Hippocampal formation (tissue), 2 donors: ENCODE measurements at places on chromosomes 12 and 14.

DNA sequence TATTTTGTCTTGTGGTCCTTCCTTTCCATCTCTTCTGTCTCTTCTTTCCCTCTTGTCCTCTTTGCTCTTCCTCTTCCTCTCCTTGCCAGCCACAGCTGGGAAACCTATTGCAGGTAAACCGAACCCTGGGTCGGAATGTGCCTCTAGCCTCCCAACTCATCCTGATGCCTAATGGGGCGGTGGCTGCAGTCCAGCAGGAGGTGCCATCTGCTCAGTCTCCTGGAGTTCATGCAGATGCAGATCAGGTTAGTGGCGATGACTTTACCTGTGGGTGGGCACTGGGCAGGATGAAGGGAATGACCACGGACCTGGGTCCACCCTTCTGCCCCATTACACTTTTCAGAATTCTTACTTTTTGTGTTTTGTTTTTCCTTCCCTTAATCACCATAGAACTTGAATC, 8.2 kb downstream of the PHC1 start:
- DNase-seq, result no peak

DNA sequence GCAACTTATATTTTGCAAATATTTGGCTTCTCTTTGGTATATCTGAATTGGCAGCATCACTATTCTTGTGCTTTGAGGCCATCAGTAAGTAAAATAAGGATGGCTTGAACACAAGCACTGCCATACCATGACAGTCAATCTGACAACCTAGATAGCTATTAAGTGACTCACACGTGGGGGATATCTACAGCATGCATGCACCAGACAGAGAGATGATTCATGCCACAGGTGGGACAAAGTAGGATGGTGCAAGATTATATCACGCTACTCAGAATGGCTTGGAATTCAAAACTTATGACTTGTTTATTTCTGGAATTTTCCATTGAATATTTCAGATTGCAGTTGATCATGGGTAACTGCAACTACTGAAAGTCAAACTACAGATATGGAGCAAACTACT, 675.6 kb upstream of the MDGA2 start:
- no peak for DNase-seq

DNA sequence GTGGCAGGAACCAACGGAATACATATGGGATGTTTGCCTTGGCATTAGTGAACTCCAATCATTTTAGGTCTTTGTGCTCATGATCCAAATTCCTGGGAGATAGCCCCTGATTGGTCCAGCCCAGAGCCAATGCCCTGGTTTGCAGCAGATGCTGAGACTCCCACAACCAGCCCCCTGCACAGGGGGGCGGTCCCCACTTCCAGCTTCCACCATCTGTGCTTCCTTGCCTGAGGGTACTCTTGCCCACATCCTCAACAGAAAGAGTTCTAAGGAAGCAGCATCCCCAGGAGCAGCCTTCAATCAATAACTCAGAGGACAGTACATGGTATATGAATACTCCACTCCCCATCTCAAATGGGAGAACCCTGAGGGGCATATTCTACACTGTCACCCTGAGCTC, 39.7 kb upstream of the FICD start:
- DNase-seq, result no peak

- DNase-seq, result no peak
Measured at GRCh38 chr14:65070471-65070976, 31.8 kb downstream of the MAX start.

DNA sequence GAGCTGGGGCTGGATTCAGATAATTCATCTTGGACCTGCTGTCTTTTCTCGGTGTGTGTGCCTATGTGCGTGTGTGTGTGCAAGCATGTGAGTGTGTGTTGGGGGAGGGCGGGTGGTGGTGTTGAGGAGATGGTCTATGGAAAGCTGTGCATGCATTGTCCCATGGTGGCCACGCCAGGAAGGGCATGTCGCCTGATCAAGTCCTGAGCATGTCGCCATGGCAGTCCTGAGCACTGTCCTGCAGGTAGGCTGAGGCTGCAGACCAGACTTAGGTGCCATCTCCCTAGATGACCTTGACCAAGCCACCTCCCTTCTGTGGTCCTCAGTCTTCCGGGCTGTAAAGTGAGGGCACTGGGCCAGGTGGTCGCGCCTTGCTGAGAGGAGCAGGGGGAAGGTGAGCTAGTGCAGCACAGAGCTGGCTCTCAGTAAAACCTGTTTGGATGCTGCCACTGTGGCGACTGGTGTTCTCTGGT, 81.4 kb downstream of the PAPOLA start:
- no peak for DNase-seq

- DNase-seq, result no peak
Measured at GRCh38 chr14:72501439-72501838, 392.5 kb downstream of the DPF3 start.

GRCh38 chr12:104793285-104793684, 164.8 kb downstream of the SLC41A2 start:
- no peak for DNase-seq

DNA sequence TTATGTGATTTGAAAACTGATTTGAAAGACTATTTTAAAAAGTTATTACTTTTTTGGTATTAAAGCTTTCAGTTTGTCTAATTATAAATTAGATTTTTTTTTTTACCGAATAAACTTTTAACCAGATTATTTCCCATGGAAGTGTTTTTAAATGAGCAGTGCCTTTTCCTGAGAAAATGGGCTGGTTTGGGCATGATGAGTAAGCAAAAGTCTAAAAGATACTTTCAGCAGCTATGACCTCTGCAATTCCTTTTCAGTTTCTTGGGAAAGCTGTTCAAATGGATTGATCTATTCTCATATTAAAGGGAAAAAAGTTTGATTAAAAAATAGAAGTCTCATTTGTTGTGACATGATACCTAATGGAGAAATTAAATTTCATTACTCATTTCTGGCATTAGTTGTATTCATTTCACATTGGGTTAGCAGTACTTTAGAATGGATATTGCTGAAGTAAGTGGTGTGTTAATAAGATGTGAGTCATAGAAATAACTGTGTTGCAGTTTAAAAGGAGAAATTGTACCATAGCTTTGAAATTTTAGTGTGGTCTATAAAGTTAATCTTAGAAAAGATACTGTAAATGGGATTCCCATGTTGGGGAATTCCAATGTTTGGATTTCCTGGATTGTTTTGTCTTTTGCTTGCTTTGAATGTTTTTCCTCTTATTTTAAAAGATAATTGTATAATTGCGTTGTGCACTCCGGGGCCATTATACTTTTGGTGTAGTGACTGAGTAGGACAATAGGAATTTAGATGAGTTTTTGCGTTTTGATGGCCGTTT, 21.0 kb downstream of the KTN1 start:
- no peak for DNase-seq

GRCh38 chr12:99370421-99371138, 277.0 kb upstream of the GARIN6 start:
- DNase-seq, result no peak

GRCh38 chr14:77936138-77936639, 136.3 kb downstream of the ADCK1 start:
- no peak for DNase-seq

GRCh38 chr12:4909734-4910501, at the start of gene KCNA1:
Gene KCNA1 (plus strand): TSS chr12:4909905. CDS start chr12:4911379, 1,474 bp downstream.
- no peak for DNase-seq

DNA sequence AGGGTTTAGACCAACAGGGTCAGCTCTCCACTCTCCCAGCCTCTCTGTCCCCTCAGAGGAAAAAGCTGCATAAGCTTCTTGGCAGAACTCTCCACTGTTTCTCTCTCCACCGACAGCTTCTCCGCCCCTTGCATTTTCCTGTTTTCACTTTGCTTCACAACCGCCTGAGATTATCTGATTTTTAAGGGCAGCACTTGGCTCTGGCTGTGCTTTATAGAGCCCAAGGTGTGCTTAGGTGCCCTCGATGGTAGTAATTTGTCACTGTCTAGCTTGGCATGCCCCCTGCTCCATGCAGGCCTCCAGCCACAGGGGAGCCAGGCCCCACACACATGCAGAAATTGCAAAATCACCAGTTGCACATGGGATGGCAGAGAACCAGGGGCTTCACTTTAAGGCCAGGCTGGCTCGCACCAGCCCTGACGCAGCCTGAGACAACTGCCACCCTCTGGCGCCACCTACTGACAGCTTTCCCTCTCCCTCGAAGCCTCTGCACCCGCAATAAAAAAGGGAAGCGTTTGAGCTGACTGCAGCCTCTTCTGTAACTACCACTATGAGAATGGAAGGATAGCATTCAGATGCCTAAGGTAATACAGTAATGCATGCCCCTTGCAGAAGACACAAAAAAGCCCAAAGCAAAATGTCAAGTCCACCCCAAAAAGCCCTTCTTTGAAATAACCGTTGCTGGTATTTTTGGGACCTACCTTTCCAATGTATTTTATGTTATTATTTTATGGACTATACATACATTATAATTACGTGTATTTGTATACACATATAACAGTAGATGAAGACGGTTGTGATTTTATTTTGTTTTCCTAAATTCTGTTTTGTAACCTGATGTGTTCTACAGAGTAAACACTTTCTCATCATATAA, 32.0 kb upstream of the RIMBP2 start:
- peak; percentile 63 for DNase-seq

GRCh38 chr12:82523996-82524395, 162.7 kb upstream of the TMTC2 start:
- no peak for DNase-seq

DNA sequence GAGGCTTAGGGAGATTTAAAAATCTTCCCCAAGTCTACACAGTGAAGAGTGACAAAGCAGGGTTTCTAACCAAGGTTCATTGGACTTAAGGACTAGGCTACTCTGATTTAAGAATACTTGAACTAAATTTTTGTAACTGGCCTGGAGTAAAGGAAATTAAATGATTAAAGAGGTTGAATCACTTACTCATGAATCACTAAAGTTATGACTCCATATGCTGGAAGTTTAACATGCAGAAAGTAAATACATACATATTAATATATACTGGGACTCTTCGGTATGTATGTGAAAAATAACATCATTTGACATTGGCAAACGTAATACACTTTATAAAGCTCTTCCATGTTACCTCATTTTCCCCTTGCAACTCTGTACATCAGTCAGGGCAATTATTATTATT, 322.9 kb downstream of the KCNH5 start:
- no peak for DNase-seq

- DNase-seq, result no peak
Measured at GRCh38 chr14:57405562-57405961, 15.2 kb downstream of the NAA30 start.

DNA sequence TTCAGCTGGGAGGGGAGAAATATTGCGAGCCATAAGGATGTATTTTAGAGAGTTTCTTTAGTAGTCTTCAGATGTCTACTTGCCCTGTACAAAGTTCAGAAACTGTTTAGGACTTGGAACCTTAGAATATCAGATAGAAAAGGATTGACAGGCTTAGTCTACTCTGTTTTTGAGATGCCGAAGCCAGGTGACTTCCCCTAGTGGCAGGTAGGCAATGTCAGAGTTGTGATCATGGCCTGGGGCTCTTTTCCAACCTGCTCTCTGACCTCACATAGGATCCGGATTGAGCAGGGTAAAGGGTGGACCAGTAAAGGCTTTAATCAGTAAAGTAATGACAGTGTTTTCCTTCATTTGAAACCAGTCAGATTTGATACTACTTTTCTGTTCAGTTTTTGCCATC, 59.6 kb downstream of the PRKCH start:
- DNase-seq, result no peak

DNA sequence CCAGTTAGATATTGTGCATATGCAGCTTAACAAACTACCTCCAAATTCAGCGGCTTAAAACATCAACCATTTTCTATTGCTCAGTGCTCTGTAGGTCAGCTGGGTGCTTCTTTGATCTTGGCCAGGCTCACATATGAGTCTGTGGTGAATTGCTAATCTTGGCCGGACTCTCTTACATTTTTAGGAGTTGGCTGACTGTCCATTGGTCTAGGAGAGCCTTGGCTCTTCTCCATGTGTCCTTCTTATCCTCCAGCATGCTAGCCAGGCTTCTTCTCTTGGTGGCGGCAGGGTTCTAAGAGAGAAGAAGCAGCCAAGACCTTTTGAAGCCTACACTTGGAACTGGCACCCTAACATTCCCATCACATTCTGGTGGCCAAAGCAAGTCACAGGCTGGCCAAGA, 174.3 kb upstream of the PWP1 start:
- DNase-seq, result no peak

GRCh38 chr14:94114589-94115057, 4.1 kb downstream of the IFI27 start:
- DNase-seq, result no peak

DNA sequence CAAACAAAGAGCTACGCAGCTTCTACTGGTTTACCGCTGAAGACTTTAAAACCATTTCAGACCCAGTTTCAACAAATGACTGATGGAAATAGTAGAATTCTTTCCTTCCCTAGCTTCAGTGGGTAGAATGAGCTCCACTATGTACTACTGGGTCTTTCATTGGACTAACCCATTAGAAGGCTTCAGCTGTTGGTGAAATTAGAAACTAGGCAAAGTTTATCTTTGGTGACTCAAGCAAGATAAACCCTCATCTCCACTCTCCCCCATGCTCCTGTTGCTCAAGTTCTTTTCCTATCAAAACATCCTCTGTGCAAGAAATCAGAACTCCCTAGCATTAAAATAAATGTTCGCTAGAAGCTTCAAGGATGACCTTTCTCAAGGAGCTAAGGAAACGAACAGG, 159.2 kb downstream of the PAWR start:
- no peak for DNase-seq

DNA sequence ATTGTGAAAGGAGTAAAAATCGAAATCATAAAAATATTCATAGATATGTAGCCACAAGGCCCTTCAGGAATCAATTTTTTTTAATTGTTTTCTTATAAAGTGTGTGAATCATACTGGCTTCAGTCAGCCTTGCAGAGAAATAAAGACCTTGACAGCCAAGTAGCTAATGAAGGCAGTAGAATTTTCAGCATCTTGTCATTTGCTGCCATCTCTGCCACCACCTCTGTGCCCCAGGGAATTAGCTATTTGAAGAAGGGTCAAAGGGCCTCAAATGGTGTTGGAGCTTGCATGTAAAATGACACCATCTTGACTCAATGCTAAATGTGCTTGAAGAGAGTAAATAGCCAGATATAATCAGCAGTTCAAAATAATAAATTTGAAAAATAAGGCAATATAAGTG, 359.4 kb upstream of the DCN start:
- no peak for DNase-seq

GRCh38 chr12:63151623-63152320, 771 bp upstream of the AVPR1A start:
- peak; percentile 8 for DNase-seq
